NCI-H1105 treated with DMSO at 0.1 percent for 48 hours (cell line): ENCODE measurements at places on chromosomes 3 and 15.

- DNase-seq = no peak
Measured at GRCh38 chr3:107637416-107638183, 114.8 kb downstream of the BBX start.

DNA sequence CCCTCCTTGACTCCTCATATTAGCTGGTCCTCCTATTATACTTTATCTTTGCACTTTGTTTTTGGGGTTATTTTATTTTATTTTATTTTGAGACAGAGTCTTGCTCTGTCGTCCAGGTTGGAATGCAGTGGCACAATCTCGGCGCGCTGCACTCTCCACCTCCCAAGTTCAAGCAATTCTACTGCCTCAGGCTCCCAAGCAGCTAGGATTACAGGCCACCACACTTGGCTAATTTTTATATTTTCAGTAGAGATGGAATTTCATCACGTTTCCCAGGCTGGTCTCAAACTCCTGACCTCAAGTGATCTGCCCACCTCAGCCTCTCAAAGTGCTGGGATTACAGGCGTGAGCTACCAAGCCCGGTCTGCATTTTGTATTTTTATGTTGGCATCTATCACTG lies 126.7 kb downstream of the FOXB1 start:
- no peak for DNase-seq

- DNase-seq = no peak
Measured at GRCh38 chr3:179760944-179761343, 108.1 kb downstream of the USP13 start.

- no peak for DNase-seq
Measured at GRCh38 chr3:112779558-112780480, 66.8 kb downstream of the CD200R1L start.

- DNase-seq = no peak
Measured at GRCh38 chr3:56131974-56132590, 336.2 kb downstream of the ERC2 start.

DNA sequence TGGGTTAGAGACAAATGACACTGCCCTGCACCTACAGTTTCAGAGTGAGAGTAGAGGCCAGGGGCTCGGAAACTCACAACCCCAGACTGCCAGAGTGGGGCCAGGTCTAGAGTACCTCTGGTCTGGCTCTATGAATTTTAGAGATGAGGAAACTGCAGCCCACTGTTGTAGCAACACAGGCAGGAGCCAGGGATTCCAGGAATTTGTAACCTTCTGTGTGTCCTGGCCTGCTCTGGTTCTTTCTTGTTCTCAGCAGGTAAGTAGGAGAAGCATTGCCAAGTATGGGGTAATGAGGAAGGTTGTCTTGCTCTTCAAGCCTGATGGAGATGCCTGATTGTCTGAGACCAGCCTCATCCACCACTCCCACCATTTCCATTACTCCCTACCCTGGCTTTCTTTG lies 221.8 kb downstream of the UACA start:
- no peak for DNase-seq

- DNase-seq = no peak
Measured at GRCh38 chr15:78938658-78939488, 6.0 kb downstream of the CTSH start.

DNA sequence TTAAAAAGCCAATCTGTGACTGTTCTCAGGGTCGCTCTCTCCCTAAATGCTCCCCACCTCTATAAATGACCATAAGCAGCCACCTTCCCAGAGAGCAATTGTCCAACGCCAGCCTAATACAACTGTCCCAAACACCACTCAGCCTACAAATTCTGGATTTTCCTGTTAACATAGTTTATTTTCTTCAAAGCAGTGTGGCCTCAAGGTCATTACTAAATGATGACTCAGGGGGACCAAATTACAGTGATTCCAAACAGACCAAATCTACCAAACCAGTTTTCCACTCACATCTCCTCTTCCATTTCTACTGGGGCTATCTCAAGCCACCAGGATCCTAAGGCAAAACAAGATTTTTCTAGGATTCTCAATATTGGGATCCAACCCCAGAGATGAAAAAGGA lies 22.5 kb downstream of the HEXA start:
- no peak for DNase-seq

- no peak for DNase-seq
Measured at GRCh38 chr3:84277562-84278224, 681.1 kb upstream of the CADM2 start.

DNA sequence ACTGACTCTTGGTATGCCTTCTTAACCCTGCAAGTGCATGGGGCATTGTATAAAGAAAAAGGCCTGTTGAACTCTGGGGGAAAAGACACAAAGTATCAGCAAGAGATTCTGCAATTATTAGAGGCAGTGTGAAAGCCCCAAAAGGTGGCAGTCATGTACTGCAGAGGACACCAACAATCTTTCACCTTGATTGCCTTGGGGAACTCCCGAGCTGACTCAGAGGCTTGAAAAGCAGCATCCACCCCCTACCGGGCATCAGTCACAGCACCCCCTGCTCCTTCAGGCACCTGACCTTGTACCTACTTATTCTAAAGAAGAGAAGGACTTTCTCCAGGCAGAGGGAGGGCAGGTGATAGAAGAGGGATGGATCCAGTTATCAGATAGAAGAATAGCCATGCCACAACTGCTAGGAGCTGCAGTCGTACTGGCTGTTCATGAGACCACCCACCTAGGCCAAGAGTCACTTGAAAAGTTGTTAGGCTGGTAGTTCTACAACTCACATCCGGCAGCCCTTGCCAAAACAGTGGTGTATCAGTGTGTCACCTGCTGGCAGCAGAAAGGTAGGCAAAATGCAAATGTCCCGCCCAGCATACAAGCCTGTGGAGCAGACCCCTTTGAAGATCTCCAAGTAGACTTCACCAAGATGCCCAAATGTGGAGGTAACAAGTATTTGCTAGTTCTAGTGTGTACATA lies 241.6 kb upstream of the CNTN6 start:
- DNase-seq = no peak
